ENCODE measurements at places on chromosomes 7 and 10. TPM values are rescaled to one million over a fixed set of nuclear protein-coding genes. Genes with fewer than 3 reads are reported as not detected.

- H3K4me3 ChIP-seq = no peak overlapping the region
- peaks cover 9% of the 10 kb centered on the region for H3K27me3 ChIP-seq
- H3K36me3 ChIP-seq = no peaks in the 10 kb centered on the region
- H3K27ac ChIP-seq = no peak overlapping the region
These were observed 4.2 kb downstream of the INHBA start for GRCh38 chr7:41698726-41699125.

PCDH15 gene
- not detected for polyA plus RNA-seq

GRCh38 chr10:110547139-110547761 is 20.2 kb upstream of the SMC3 start:
- DNase-seq = no peak
- no peaks in the 10 kb centered on the region for H3K36me3 ChIP-seq
- peaks cover 3% of the 10 kb centered on the region for H3K27me3 ChIP-seq
- peaks cover 8% of the 10 kb centered on the region for H3K4me1 ChIP-seq

C10orf143 gene
- polyA plus RNA-seq = 18.7 TPM

DNA sequence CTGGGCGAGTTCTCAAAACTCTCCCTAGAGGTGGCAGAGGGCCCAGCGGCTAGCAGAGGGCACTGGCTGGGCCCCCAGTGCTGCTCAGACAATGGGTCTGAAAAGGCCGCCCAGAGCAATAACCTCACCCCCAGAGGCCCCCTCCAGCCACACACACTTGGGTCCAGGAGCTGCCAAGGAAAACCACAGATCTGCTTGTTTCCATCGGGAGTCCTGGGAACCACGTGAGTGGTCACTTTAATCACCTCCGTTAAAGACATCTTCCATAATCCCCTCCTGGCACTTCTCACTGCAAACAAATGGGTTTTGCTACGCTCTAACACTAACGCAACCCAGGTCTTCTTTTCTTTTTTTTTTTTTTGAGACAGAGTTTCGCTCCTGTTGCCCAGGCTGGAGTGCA is 30.0 kb downstream of the NUDT1 start:
- H3K27ac ChIP-seq = no peak overlapping the region
- DNase-seq = no peak
- H3K27me3 ChIP-seq = no peaks in the 10 kb centered on the region
- no peaks in the 10 kb centered on the region for H3K36me3 ChIP-seq
- no peaks in the 10 kb centered on the region for H3K4me1 ChIP-seq
- no peak overlapping the region for H3K4me3 ChIP-seq

- H3K4me3 ChIP-seq = no peak overlapping the region
- no peak for DNase-seq
- H3K4me1 ChIP-seq = no peaks in the 10 kb centered on the region
- no peak overlapping the region for H3K27ac ChIP-seq
- peaks cover 17% of the 10 kb centered on the region for H3K36me3 ChIP-seq
These were observed 99.7 kb downstream of the MAPK8 start for GRCh38 chr10:48406204-48406603.

LIPK gene
- polyA plus RNA-seq = not detected

OR6B1 gene
- not detected for polyA plus RNA-seq

DNA sequence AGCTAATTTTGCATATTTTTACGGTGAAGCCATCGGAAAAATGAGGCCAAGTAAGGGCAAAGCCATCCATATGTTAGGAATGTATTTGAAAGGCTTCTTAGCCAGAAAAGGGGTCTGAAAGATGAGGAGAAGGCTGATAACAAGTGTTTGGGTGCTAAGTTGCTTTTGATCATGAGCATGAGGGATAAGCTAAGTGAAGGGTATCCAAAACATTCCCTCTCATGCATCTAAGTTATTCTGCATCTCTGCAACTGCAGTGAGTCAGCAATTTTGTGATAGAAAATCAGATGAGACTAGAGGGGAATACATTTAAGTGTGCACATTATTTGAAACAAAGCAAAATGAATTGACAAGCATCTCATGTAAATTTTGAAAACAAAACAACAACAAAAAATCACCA is 282.8 kb downstream of the GPR158 start:
- H3K36me3 ChIP-seq = no peaks in the 10 kb centered on the region
- H3K27ac ChIP-seq = no peak overlapping the region
- no peak overlapping the region for H3K4me3 ChIP-seq
- H3K4me1 ChIP-seq = no peaks in the 10 kb centered on the region
- DNase-seq = no peak

ENTPD1 gene
- polyA plus RNA-seq = 1.2 TPM

- no peak for DNase-seq
- no peak overlapping the region for H3K4me3 ChIP-seq
- peaks cover 38% of the 10 kb centered on the region for H3K36me3 ChIP-seq
- H3K27me3 ChIP-seq = no peaks in the 10 kb centered on the region
These were observed 2.1 kb downstream of the SAMD9L start for GRCh38 chr7:93146036-93146435.

GRCh38 chr7:158702196-158702595 is 2.4 kb downstream of the NCAPG2 start:
- peaks cover 42% of the 10 kb centered on the region for H3K4me1 ChIP-seq
- no peak overlapping the region for H3K4me3 ChIP-seq
- no peaks in the 10 kb centered on the region for H3K36me3 ChIP-seq
- DNase-seq = no peak
- H3K27ac ChIP-seq = no peak overlapping the region
- H3K27me3 ChIP-seq = no peaks in the 10 kb centered on the region

GRCh38 chr7:73622909-73623797 is 1.2 kb downstream of the MLXIPL start:
- H3K4me3 ChIP-seq = no peak overlapping the region
- no peak for DNase-seq
- H3K36me3 ChIP-seq = no peaks in the 10 kb centered on the region
- peaks cover 15% of the 10 kb centered on the region for H3K27me3 ChIP-seq

DNA sequence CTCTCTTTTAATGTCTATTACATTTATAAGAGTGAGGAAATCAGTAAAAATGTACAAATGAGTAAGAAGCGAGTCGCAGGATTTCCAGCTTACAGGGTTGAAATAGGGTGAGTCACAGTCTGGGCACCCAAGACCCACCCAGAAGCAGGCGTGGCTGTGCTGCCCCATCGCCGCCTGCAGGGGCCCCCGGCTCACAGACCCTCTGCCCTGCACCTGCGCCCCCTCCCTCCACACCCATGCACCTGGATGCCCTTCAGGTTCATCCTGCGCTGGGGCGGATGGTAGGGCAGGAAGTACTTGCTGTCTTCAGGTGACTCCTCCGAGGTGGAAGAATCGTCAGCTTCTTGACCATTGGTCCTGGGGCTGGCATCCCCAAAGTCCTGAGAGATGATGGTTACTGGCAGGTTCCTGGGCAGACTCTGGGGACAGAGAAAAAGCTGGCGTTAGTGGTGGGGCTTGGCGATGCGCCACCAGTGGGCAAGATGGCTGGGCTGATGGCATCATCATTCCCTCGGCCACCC is 90.2 kb upstream of the GNA12 start:
- no peak overlapping the region for H3K27ac ChIP-seq
- no peaks in the 10 kb centered on the region for H3K27me3 ChIP-seq
- H3K4me1 ChIP-seq = no peaks in the 10 kb centered on the region
- no peak overlapping the region for H3K4me3 ChIP-seq

GTF2IRD1 gene
- polyA plus RNA-seq = 0.30 TPM

DNA sequence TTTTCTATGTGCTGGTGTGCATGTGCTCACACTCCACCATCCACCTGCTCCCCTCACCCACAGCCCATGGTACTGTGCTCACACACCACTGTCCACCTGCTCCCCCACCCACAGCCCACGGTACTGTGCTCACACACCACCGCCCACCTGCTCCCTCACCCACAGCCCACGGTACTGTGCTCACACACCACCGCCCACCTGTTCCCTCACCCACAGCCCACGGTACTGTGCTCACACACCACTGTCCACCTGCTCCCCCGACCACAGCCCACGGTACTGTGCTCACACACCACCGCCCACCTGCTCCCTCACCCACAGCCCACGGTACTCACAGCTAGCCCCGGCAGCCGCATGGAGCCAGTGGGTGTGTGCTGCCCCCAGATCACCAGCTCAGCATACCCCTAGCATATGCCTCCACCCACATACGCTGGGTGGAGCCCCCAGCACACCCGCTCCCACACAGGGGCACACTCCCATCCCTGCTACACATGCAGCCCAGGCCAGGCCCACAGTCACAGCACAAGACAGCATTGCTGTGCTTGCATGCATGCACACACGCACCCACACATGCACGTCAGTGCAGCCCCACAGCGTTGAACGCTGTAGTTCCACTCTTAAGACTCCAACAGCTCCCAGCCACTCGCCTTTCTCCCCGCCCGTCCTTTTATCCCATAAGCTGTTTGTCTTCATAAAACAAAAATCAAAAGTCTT is 62.0 kb downstream of the PAX2 start:
- no peak overlapping the region for H3K4me3 ChIP-seq
- DNase-seq = no peak
- no peak overlapping the region for H3K27ac ChIP-seq
- H3K36me3 ChIP-seq = no peaks in the 10 kb centered on the region
- H3K4me1 ChIP-seq = no peaks in the 10 kb centered on the region
- peaks cover 7% of the 10 kb centered on the region for H3K27me3 ChIP-seq

- peaks cover 43% of the 10 kb centered on the region for H3K4me1 ChIP-seq
- no peaks in the 10 kb centered on the region for H3K27me3 ChIP-seq
- no peaks in the 10 kb centered on the region for H3K36me3 ChIP-seq
- H3K27ac ChIP-seq = peak overlapping the region; percentile 31
These were observed 5.5 kb upstream of the MDFIC start for GRCh38 chr7:114916261-114916892.

- H3K4me3 ChIP-seq = peak overlapping the region; percentile 28
- H3K27ac ChIP-seq = no peak overlapping the region
- H3K4me1 ChIP-seq = peaks cover 62% of the 10 kb centered on the region
These were observed 96.3 kb upstream of the DDC start for GRCh38 chr7:50661345-50662040.

DNA sequence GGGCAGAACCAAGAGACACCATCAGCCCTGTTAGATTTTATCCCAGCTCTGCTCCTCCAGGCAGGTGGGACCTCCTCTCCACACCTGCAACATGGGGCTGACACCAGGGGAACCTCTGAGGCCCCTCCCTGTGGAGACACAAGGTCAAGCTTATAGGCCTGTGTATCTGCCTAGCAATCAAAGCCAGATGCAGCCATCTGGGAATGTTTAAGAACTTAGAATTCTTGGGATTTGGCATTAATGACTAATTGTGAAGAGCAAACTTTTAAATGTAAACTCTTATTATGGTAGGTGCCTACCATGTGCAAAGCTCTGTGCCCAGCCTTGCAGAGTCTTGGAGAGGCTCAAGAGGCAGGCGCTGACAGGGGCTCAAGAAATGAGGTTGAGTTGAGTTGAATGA is 52.1 kb downstream of the TBATA start:
- H3K4me3 ChIP-seq = no peak overlapping the region
- no peak for DNase-seq
- H3K27me3 ChIP-seq = no peaks in the 10 kb centered on the region
- no peak overlapping the region for H3K27ac ChIP-seq
- H3K36me3 ChIP-seq = no peaks in the 10 kb centered on the region
- no peaks in the 10 kb centered on the region for H3K4me1 ChIP-seq

DNA sequence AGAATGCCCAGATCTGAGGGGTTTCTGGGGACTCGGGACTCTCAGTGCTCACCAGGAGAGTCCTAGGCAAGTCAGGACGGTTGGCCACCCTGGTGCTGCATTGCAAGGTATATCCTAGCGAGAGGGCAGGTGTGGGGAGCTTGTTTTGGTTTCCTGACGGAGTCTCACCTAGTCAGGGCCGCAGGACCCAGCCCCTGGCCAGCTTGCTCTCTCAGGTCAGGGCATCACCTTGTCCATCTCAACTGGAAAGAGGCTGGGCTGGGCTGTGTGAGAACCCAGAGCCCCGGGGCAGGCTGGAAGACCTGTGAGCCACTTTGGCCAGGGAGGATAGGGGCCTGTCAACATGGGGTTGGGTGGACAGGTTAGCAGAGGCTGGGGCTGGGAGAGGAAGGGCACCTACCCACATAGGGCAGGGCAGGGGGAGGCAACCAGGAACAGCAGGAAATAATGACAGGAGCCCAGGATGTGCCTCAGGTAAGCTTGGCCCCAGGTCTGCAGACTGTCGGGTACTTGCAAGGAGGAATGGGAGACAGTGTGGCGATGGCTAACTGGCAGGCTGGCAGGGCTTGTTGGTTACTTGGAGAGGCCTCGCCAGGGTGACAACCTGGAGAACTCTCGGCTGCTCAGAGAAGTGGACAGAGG is 31.5 kb downstream of the DNAJB12 start:
- H3K4me1 ChIP-seq = peaks cover 84% of the 10 kb centered on the region
- no peaks in the 10 kb centered on the region for H3K36me3 ChIP-seq
- DNase-seq = no peak
- peak overlapping the region; percentile 36 for H3K27ac ChIP-seq
- no peak overlapping the region for H3K4me3 ChIP-seq

DNA sequence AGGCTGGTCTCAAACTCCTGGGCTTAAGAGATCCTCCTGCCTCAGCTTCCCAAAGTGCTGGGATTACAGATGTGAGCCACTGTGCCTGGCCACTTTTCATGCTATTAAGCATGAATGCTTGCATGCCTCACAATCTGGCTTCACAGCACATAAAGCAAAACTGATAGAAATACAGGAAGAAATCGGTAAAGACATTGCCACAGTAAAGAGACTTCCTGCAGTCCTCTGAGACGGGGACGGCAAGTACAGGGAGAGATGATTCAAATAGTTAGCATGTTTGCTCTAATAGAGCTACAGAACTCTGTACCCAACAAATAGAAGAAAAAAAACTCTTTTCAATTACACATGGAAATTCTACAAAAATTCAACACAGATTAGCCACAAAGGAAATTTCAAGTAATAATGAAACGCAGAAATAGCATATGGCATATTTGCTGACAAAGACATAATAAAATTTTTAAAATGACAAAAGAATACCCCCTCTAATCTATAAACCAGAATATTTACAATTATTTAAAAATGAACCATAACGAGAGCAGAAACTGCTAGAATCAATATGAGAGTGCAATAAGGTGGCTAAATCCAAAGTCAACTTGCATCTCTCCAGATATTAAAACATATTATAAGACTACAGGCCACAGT is 32.3 kb downstream of the CARD11 start:
- peak; percentile 8 for DNase-seq
- H3K4me3 ChIP-seq = no peak overlapping the region
- H3K4me1 ChIP-seq = peaks cover 52% of the 10 kb centered on the region
- H3K36me3 ChIP-seq = peaks cover 5% of the 10 kb centered on the region
- no peaks in the 10 kb centered on the region for H3K27me3 ChIP-seq

- H3K27ac ChIP-seq = no peak overlapping the region
- no peak overlapping the region for H3K4me3 ChIP-seq
- H3K27me3 ChIP-seq = no peaks in the 10 kb centered on the region
These were observed 60.7 kb downstream of the VCL start for GRCh38 chr10:74058658-74059057.

ADAM22 gene
- 0.21 TPM for polyA plus RNA-seq

DNA sequence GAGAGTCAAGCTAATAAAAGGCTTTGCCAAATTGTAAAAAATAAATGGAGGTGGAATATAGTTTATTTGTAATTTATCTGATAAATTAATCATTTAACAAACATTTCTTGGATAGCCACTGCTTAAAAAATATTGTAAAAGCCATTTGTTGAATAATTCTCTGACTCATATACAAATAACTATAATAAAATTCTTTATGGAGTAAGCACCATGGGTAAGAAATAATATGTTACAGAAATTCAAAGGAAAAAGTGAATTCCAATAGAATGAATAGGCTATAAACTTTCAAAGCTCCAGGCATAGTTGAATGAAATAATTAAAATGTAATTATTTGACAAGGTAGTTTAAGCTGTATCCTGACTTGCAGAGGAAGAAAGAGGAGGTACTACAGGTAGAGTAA is 291.4 kb upstream of the TMEM229A start:
- H3K4me3 ChIP-seq = no peak overlapping the region
- no peak overlapping the region for H3K27ac ChIP-seq
- no peaks in the 10 kb centered on the region for H3K4me1 ChIP-seq

GRCh38 chr7:158374146-158374545 is 213.5 kb downstream of the PTPRN2 start:
- no peak overlapping the region for H3K4me3 ChIP-seq
- H3K27ac ChIP-seq = no peak overlapping the region
- no peak for DNase-seq
- H3K4me1 ChIP-seq = no peaks in the 10 kb centered on the region
- no peaks in the 10 kb centered on the region for H3K27me3 ChIP-seq

FXYD4 gene
- not detected for polyA plus RNA-seq

GTF2I gene
- polyA plus RNA-seq = 75.1 TPM
